ENCODE measurements at places on chromosomes 6 and 20. TPM values are rescaled to one million over a fixed set of nuclear protein-coding genes. Genes with fewer than 3 reads are reported as not detected.
A peak's percentile ranks its signal among the peaks of the same experiment; 100 is the strongest.

DNA sequence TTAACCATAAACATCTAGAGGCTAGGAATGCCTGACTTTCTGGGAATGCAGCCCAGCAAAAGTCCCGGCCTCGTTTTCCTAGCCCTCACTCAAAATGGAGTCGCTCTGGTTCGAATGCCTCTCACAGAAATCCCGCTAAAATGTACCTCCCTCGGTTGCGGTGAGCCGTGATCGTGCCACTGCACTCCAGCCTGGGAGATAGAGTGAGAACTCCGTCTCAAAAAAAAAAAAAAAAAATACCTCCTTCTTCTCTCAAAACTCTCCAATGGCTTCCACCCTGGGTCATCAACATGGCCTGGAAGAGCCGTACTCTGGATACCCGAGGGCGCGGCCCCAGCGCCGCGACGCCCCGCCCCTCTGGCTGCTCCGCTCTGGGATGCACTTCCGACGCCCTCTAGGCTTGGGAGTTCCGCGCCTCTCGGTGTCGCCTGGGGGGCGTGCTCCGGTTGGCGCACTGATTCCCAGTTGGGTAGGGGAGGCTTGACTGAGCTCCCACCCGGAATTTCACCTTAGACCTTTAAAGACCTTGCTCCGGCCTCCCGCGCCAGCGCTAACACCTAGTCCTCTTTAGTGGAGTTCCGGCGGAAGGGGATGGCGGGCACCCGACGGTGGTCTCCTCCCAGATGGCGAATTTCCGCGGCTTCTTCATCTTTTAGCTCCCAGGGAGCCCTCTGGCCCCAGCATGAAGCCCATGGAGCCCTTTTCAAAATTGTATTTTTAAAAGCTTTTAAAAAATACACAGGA lies 12.3 kb downstream of the HMGN4 start:
- peak; percentile 77 for DNase-seq

DNA sequence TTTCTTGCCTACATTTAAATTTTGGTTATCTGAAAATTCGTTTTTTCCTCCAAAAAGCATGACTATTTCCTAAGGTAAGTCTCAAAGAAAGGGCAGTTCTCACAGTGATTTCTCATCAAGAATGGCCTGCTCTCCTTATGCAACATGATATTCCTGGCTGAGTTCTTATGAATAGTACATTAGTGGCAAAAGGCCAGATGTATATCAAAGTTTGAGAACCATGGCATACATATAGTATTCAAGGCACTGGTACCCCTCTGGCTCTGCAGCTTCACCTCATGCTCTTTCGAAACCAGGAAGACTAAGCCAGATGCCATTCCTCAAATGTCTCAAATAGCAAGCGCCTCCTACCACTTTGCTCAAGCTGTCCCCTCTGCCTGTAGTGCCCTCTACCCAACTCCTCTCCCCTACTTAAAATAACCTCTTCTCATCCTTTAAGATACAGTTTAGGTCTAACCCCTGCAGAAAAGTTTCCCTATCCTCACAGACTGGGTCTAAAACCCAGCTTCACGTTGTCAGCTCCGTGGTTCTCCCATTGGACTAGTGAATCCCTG lies 280.3 kb downstream of the HACE1 start:
- DNase-seq, result no peak

DNA sequence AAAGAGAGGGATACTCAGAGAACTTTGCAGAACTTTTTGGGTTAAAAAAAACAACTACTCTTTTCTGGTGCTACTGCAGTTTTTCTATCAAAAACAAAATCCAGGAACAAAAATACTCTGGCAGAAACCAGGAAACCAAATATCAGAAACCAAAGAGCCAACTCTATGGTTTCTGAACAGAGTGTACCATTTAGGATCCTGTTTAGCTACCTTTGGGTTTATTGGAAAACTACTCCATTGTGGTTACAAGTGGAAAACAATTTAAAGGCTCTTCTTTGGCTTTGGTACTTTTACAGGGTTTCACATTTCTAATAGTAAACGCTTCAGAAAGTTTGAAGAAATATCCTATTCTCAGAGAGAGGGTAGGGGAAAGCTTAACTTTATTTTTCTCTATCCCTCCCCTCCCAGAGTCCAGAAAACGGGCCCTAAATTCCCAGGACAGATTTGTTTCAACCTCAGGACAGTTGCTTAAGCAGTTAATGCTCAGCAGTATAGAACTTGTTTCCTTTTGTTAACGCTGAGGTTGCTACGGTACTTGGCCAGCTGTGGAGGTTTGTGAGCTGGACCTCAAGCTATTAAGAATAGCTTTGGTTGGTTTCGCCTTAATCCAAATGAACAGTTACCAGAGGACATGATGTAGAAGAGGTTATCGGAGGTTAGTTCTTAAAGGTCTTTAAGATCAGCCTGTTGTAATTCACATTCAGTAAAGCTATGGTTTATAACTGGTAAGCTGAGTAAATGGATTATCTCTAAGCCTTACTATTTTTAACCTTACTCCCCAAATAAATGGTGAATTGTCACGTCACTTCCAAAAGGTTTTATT lies 47.9 kb downstream of the FOXO3 start:
- no peak for DNase-seq

GRCh38 chr20:33621717-33622400 lies 40.3 kb upstream of the C20orf144 start:
- no peak for DNase-seq

GRCh38 chr20:34709831-34710567 lies 5.9 kb downstream of the TP53INP2 start:
- DNase-seq, result peak; percentile 86

DNA sequence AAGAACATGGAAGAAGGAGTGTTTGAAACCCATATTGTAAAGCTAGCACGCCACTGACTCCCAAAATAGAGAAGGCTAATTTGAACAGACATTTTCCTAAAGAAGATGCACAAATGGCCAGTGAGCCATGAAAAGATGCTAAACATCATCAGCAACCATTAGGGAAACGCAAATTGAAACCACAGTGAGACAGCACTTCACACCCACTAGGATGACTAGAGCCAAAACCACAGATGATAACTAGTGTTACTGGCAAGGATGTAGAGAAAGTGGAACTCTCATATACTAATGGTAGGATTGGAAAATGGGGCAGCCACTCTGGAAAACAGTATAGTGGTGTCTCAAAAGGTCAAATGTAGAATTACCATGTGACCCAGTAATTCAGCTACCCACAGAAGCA lies 58.2 kb downstream of the BMP7 start:
- no peak for DNase-seq

DNA sequence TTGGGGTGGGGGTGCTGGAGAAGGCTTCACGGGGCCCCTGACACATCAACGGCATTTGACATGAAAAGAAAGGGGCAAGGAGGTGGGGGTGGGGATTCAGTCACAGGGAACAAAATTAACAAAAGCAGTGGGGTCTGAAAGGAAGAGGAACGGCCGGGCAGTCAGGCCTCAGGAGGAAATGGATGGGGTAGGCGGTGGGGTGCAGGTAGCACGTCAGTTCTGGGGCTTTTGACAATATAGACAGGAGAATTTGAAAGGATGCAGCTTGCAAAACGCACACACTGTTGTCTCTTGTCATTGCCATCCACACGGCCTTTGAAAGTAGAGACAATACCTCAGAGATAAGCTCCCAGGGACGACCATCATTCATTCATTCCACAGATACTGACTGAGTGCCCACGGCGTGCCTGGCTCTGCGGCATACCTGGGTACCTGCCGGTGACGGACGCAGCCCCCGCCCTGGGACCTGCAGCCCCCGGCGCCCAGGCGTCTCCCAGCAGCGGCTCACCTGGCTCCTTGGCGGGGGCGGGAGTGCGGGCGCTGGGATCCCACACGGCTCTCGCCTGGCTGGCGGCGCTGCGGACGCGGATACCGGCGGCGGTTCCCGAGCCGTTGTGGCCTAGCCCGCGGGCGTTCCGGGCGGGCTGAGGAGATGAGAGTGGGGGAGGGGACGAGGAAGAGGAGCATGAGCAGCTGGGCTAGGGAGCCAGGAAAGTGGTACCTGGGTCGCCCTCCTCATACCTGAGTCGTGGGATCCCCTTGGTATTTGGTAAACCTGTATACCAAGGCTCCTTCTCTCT lies at the start of gene SLC26A8:
SLC26A8 (minus strand) TSS at position 646 of the 800 bp plus-strand sequence. CDS start 4,934 bp downstream, outside the sequence.
- no peak for DNase-seq

- no peak for DNase-seq
Observed at GRCh38 chr6:167491438-167492099, 166.7 kb downstream of the TTLL2 start.

GRCh38 chr20:39042279-39043150 lies 80.4 kb downstream of the DHX35 start:
- no peak for DNase-seq

DNA sequence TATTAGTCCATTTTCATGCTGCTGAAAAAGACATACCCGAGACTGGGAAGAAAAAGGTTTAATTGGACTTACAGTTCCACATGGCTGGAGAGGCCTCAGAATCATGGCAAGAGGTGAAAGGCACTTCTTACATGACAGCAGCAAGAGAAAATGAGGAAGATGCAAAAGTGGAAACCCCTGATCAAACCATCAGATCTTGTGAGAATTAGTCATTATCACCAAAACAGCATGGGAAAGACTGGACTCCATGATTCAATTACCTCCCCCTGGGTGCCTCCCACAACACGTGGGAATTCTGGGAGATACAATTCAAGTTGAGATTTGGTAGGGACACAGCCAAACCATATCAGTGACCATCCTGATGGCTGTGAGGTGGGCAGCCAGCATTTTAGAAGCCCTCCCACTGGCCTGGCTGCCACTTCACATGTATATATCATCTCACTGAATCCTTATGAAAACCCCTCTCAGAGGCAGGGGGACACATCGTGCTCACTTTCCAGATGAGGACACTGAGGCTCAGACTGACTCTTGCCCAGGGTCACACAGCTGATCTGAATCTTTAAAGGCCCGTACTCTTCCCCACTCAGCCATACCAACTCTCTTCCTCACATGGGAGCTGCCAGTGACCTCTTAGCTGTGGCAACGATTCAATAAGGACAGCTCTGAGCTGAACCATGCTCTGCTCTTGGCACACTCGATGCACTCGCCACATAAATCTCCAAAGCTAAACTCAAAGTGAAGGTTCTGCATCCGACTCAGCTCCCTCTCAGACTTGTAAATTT lies 25.7 kb downstream of the BMP7 start:
- DNase-seq, result no peak

DNA sequence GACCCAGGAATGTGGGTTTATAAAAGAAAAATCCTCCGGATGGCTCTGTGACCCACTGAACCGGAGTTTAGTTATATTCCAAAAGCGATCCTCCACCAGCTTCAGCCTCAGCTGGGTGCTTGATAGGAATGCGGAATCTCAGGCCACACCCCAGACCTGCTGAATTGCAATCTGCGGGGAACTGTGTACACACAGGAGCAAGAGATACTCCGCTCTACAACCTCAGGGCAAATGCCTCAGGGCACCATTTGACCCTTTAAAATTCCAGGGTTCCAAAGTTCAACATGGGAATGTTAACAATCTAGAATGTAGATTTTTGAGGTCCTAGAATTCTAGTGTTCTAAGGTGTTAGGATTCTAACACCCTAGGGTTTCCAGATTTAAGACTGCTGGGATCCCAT lies 10.8 kb downstream of the BPIFA2 start:
- no peak for DNase-seq

- DNase-seq, result no peak
Observed at GRCh38 chr20:6269168-6269873, 146.5 kb upstream of the FERMT1 start.

DNA sequence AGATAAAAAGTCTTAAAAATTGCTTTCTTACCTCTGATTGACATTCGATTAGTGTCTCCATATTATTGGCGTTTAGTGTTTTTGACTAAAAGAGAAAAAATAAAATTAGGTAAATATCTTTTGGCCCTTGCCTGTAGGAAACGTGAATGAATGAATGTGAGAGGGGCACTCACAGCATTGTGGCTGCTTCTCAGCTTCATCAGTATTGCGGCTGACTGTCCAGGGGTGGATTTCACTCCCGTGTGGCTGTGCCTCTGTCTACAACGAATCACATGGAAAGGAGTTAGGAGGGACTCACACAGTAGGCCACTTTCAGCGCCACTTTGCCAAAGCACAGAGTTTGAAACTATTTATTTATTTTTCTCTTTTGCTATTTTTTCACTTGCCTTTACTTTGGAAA lies 844 bp downstream of the TAGAP start:
- no peak for DNase-seq

- no peak for DNase-seq
Observed at GRCh38 chr6:109229536-109229935, 134.2 kb downstream of the CEP57L1 start.

DNA sequence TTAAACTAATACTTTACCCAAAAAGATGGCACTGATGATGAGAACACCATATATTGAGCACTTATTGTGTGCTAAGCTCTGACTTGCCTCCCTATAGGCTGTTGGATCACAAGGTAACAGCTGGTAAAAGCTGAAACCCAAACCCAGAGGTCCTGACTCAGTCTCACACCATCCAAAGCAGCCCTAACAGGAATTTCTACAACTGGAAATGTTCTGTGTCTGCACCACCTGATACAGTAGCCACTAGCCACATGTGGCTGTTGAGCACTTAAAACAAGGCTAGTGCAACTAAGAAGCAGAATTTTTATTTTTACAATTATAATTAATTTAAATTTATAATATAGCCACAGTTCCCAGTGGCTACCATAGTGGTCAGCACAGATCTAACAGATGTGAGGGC lies 15.6 kb upstream of the MATN4 start:
- no peak for DNase-seq

- DNase-seq, result peak; percentile 34
Observed at GRCh38 chr6:170164271-170164900, 126.5 kb downstream of the DLL1 start.

Gene PTCRA
- 9.8 TPM for total RNA-seq

Gene CCN6
- not detected for total RNA-seq

Gene ZSCAN26
- total RNA-seq, result 12.2 TPM

Gene CLVS2
- 0.03 TPM for total RNA-seq

All from lower lobe of right lung (tissue), 2 donors.